Stimulated activated CD8-positive, alpha-beta memory T cell treated with anti-CD3 and anti-CD28 coated beads, Interleukin-2, amount 100 ng/mL, for 1 hour (primary cell): ENCODE measurements at places on chromosomes 1 and 21.

DNA sequence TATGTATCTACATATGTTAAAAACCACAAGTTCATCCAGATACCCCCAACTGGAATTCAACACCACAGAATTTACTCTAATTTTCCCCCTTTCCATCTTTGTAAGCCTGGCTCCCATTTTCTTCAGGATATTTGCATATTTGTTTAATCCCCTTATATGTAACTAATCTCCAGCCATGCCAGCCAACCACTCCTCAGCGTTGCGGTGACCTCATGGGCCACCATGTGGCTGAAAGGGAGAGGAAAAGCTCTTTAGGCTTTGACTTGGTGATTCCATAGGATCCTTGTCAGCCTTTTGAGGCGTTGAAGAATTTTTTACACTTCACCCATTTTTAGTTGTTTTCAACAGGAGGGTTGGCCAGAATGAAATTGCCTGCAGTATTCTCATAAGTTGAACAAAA is 10.0 kb downstream of the CLDN19 start:
- DNase-seq, result no peak

GRCh38 chr1:226980565-226981385 is 40.7 kb downstream of the COQ8A start:
- DNase-seq, result no peak

DNA sequence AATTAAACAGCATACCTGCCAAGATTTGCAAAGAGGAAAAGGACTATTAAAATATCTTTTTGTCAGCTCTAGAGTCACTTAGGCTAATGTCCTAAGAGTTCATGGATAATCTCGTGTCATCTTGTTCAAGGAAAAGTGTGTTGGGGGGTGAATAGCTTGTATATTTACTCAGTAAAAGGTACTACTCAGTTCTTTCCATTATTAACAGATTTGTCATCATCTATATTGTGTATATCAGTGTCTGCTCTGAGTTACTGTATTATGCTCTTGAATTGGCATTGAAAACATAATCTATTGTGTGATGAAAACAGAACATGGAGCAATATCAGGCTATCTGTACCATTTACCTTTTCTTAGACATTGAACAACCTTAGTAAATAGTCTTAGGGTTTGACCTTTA is 41.9 kb downstream of the SMG7 start:
- DNase-seq, result no peak

DNA sequence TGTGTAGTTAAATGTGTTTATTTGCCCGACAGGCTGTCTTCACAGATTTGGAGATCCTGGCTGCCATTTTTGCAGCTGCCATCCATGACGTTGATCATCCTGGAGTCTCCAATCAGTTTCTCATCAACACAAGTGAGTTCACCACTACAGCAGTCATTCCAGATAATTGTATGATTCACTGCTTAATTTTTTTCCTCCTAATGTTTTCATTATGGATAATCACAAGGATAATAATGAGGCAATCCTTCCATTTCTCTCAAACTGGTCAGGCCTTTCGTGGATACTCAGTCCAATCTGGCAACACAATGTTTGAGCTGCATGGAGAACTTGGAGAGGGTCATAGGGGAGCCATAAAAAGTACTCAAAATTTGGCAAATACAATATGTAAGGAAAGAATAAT is 168.3 kb upstream of the SGIP1 start:
- no peak for DNase-seq

DNA sequence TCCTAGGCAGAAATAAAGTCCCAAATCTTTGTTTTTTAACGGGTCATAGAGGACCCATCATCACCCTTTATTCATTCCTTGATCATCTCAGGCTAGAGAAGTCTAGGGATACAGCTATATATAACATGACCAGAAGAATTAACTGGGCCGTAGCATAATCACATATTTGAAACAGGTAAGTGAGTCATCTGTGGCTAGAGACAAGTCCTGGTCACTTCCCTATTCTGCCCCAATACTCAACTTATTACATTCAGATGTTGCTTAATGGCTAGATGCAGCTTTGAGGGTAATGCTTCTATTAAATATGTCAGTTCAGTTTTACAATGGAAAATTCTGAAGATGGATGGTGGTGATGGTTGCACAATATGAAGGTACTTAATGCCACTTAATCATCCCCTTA is 47.0 kb downstream of the EXO1 start:
- no peak for DNase-seq

DNA sequence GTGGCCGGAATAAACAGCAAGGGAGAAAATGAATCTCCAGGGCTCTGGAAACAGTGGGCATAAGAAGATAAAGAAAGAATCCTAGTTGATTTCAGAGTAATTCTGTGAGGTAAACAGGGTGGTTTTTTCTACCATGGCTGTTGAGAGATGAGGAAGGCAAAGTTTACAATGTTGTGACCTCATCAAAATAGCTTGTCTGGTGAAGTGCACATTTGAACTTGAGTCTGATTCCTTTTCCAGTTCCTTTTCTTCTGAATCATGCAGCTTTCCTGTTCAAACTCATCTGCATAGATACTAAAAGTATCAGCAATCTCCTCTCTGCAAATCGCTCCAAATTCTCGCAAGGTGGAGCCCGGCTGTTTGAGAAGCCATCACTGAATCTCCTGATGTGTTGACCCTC is 161.7 kb downstream of the PLPP3 start:
- DNase-seq, result no peak

- DNase-seq, result no peak
Measured at GRCh38 chr1:54653036-54653435, 11.4 kb downstream of the MROH7 start.

DNA sequence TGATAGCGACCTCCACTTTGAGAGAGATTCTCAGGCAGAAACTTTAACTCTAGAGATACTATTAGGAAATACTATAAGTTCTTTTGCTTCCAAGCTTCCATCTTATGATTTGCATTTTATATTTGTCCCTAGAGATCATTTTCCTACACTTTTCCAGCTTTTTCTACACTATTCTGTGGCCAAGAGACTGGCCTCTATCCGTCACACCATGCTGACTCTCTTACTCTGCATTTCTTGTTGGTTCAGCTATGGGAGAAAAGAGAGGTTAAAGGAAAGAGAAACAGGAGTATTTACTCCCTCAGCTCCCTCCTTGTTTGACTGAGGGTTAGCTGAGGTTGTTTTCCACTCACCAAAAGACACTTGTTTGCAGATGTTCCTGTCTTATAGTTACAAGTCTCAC is 665.6 kb upstream of the CXADR start:
- DNase-seq, result no peak

DNA sequence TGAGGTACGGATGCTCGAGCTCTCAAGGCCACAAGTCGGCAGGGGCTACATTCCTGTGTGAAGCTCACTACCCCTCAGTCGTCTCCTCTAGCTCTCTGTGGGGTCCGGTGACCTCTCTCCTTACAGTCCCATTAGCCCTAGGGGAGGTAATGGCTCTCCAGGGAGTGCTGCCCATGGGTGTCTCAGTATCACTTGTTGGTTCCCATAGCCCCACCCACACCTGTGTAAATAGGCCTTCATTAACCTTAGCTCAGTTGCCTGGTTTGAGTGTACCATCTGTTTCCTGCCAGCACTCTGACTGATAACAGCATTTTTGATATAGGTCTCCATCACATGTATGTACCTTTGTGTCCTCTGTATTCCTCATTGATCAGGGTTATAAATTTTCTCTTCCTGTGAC is 133.2 kb upstream of the KCNJ15 start:
- DNase-seq, result no peak

GRCh38 chr21:15496911-15497310 is 232.9 kb upstream of the USP25 start:
- DNase-seq, result no peak

GRCh38 chr1:111507411-111508201 is 4.2 kb upstream of the ADORA3 start:
- peak; percentile 43 for DNase-seq

DNA sequence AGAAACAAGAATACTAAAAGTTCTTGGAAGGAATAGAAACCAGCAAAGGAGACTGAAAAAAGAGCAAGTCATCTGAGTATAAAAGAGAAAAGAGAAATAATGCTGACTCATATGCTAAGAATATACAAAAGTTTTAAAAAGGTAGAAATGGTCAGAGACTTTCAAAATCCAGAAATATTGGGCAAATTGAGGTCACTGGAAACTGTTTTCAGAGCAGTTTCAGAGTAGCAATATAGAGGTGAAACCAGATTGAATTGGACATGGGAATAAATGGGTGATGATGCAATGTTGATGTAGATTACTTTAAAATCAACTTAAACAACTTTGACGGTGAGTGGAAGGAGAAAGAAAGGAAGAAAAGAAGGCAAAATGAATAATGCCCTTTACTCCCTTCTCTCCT is 1.8 kb upstream of the RPS6KC1 start:
- DNase-seq, result no peak

DNA sequence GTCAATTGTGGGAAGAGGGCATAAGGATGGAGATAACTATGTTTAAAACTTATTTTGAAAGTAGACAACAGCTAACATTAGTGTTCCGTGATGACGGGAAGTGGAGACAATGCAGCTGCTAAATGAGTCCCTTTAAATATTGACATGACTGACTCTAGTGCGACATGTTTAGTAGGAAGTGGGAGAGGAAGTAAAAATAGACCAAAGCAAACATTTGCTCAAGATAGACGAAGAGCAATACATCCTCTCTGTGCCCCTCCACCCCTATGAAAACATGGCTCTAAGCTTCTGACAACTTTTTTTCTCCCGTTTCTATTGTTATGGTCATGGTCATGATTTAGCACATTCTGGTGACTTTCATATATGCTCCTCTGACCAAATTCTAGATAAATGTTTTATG is 60.0 kb upstream of the HMCN1 start:
- DNase-seq, result no peak

DNA sequence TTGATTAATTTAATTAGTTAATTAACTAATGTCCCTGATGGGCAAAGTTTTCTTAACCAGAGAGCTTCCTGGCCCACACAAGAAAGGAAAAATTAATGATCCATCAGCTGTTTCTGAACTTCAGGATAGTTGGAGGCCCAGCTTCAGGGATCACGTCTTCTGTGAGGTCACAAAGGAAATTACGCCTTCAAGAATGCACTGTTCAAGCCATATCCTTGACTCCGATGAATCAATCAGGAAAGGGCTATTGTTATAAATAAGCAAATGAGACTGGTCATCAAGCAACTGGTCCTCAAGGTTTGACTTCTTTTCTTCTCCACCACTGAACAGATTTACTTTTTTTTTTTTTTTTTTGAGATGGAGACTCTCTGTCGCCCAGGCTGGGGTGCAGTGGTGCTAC is 40.6 kb downstream of the TCP10L start:
- no peak for DNase-seq

DNA sequence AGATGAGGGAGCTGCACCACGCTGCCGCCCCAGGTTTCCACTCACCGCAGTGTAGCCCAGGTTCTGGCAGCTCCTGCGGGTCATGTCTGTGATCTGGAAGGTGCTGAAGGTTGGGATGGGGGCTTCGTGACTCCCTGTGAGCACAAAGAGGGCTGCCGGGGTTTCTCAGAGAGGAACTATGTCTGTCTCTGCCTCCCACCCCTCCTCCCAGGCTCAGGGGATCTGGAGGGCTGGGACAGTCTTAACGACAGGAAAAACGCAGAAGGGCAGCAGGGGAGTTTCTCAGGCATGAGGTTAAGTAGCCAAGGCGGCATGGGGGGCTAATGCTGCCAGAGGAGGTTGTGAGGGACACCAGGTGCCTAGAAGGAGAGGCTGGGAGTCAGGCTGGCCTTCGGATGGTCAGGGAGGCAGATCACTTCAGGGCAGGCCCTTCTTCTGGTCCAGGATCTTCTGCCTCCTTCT is 656 bp downstream of the SH2D2A start:
- DNase-seq, result no peak

DNA sequence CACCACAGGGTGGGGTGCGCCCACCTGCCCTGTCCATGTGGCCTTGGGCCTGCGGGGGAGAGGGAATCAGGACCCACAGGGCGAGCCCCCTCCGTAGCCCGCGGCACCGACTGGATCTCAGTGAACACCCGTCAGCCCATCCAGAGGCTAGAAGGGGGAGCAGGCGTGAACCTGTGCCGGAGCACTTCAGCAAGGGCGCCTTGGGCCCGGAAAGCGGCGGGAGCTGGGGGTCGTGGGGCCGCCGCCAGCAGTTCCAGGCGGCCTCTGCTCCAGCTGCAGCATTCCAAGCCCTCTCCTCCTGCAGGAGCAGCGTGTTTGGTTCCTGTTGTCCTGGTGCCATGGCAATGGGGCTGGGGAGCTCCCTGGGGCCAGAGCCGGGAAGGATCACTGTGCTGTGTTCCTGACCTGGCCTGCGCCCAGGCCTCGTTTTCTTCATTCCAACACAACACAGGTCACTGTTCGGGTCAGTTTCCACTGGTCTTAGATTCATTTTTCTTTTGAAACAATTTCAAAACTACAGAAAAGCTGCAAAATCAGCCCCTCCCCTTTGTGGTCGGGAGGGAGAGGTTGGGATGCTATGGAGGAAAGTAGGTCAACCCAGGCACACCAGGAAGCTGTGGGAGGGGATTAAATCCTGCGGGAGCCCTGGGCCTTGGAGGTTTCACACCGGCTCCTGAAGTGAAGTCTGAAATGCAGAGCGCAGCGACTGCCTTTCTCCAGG is 18.8 kb downstream of the SLX9 start:
- no peak for DNase-seq

- no peak for DNase-seq
Measured at GRCh38 chr21:41831866-41832595, 47.1 kb downstream of the PRDM15 start.

GRCh38 chr21:36566644-36567043 is 86.7 kb upstream of the CLDN14 start:
- no peak for DNase-seq

DNA sequence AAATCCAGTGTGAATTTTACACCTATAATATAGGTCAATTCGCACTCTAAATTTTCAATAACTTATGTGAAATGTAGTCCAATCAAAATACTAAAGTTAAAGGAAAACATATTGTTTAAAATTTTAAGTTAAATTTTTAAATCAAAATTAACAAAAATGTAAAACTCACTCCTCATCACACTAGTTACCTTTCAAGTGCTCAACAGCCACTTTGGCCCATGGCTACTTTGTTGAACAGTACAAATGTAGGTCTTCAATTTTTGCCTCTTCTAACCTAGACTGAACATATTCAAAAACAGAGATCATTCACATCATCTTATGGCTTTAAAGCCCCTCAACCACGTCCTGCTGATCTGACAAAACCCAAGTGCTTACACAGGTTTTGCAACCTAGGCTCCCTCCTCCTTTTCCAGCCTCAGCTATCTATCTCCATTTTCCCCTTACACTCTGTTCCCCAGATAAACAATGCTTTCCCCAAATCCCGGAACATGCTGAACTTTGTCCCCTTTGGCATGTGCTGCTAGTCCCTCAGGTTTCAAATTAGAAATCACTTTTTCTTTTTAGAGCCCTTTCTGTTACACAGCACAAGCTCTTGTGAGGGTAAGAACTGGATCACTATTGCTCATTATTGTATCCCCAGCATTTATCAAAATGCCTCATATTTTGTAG is 110.6 kb downstream of the AKT3 start:
- no peak for DNase-seq

- DNase-seq, result no peak
Measured at GRCh38 chr1:210299501-210299900, 29.2 kb upstream of the HHAT start.
